Muscle of leg (tissue), 16 donors: ENCODE measurements at places on chromosomes 2 and 18. TPM values are rescaled to one million over a fixed set of nuclear protein-coding genes. Genes with fewer than 3 reads are reported as not detected.

Gene DSG2
- 8.6 TPM for polyA plus RNA-seq

GRCh38 chr18:74803117-74803516 lies 205.4 kb downstream of the ZNF407 start:
- no peak for DNase-seq

- no peak for DNase-seq
Observed at GRCh38 chr2:46411245-46411641, 68.1 kb upstream of the TMEM247 start.

- DNase-seq: no peak
Observed at GRCh38 chr2:224870341-224870740, 154.2 kb upstream of the CCDC195 start.

- no peak for DNase-seq
Observed at GRCh38 chr2:56040834-56041233, 117.3 kb upstream of the EFEMP1 start.

- DNase-seq: peak; percentile 1
Observed at GRCh38 chr2:116717832-116718231, 1096.7 kb upstream of the DDX18 start.

GRCh38 chr2:224449212-224450147 lies 47.6 kb upstream of the FAM124B start:
- peak; percentile 41 for DNase-seq

DNA sequence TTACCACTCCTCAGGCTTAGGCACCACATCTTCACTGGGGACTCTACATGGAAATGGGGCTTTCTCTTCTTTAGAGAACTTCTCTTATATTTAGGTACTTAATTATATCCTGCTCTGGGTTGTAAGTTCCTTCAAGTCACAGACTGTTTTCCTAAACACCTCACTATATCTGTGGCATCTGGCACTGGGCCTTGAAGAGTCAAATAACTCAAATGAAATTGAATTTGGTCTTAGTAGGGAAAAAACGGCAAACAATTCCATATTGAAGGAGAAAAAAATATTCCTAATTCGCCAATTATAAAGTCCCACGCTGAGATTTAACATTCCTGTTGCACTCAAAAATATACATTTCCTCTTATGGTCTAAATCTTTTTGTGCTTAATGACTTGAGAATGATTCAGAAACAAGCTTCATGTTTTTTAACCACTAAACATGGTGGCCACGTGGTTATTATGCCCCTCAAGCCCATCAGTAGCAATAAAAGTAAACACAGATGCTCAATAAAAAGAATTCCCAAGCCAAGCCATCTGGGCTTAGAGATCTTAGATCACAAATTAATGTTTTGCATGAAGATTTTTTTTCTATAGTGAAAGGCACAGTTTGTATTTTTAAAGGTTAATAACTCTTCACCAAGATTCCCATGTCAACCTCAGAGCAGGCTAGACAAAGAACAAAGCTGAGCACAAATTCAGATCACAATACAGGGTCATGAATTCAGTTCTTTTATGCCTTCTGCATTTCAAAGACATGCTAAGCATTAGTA lies 105.5 kb upstream of the SYT4 start:
- no peak for DNase-seq

DNA sequence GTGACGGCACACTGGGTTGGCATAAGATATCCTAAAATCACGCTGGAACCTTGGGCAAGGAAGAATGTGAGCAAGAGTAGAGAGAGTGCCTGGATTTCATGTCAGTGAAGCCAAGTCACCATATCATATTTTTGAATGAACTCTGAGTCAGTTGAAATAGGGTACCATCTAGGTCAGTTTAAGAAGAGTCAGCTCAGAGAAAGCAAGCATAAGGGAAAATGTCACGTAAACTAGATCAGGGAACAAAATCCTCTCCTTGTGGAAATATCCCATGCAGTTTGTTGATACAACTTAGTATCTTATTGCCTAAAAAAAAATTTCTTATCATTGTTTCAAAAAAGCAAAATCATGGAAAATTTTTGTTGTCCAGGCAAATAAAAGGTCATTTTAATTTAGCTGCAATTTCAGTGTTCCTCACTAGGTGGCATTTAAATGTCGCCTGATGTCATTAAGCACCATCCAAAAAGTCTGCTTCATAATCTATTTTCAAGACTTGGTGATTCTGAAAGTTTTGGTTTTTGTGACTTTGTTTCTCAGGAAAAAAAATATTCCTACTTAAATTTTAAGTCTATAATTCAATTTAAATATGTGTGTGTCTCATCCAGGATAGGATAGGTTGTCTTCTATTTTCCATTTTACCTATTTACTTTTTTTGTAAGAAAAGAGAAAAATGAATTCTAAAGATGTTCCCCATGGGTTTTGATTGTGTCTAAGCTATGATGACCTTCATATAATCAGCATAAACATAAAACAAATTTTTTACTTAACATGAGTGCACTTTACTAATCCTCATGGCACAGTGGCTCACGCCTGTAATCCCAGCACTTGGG lies 19.6 kb downstream of the RSAD2 start:
- DNase-seq: peak; percentile 84

DNA sequence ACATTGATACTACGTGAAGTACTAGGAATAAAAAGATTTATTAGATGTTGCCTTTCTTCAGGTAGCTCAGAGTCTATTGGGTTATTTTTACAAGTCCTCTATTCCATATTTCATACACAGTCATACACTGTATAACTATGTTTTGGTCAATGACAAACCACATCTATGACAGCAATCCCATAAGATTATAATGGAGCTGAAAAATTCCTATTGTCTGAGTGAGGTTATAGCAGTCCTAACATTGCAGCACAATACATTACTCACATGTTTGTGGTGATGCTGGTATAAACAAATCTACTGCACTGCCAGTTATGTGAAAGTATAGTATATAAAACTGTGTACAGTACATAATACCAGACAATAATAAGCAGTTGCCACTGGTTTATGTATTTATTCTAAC lies 595.1 kb downstream of the MBD2 start:
- no peak for DNase-seq

Gene MYOM1
- 609 TPM for polyA plus RNA-seq

- DNase-seq: no peak
Observed at GRCh38 chr18:57276829-57277228, 75.5 kb upstream of the ST8SIA3 start.

DNA sequence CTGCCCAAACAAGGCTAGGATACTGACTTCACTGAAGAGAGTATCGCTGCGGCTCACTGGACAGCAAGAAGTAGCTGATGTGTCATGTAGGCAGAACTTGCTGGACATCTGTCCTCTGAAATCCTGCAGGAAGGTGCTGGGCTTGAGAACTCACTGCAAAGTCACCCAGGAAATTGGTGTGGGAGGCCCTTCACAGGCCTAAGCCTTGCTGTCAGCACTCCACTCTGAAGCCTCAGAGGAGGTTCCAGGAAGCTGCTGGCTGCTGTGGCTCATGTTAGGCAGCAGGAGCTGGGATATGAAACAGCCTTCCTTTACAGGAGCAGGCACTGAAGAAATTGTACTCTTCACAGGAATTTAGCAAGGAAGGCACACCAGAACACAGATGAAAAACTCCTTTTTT lies 88.3 kb upstream of the CCDC68 start:
- no peak for DNase-seq

Gene CD8A
- 0.15 TPM for polyA plus RNA-seq

DNA sequence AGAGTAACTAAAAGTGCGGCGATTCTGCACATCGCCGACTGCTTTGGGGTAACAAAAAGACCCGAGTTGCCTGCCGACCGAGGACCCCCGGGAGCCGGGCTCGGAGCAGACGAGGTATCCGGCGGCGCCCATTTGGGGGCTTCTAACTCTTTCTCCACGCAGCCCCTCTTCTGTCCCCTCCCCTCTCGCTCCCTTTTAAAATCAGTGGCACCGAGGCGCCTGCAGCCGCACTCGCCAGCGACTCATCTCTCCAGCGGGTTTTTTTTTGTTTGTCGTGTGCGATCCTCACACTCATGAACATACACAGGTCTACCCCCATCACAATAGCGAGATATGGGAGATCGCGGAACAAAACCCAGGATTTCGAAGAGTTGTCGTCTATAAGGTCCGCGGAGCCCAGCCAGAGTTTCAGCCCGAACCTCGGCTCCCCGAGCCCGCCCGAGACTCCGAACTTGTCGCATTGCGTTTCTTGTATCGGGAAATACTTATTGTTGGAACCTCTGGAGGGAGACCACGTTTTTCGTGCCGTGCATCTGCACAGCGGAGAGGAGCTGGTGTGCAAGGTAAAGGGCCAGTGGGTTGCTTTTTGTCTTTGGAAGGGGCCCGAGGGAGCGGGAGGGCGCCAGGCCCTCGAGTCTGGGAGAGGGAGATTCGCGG lies 1.4 kb downstream of the TRIB2 start:
- peak; percentile 67 for DNase-seq

DNA sequence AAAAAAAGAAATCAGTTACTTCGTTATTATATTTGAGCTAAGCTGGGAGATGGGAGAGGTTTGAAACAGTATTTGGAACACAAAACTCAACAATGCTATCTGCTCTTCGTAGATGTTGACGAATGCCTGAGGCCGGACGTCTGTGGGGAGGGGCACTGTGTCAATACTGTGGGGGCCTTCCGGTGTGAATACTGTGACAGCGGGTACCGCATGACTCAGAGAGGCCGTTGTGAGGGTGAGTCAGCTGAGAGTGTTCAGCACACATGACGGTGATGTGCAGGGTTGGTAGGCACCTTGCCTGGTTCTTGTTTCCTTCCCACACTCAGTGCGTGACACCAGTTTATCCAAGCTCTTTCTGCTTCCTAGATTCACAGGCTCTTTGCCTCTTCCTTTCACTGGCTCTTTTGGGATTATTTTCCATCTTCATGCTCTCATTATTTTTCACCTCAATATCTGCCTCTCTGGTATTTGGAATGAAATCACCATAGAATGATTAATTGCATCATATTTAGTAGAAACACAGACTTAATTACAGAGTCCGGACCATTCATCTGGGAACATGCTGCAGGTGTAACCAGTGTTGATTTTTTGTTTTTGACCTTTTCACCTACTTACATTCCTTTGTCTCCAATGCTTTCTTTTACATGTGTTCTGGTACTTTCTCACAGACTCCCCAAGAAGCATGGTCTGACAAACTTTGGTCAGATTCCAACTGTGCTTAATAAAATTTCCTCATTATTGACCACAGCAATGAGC lies 200.6 kb upstream of the RASGRP3 start:
- no peak for DNase-seq

GRCh38 chr18:9542924-9543323 lies 67.6 kb downstream of the RALBP1 start:
- no peak for DNase-seq

DNA sequence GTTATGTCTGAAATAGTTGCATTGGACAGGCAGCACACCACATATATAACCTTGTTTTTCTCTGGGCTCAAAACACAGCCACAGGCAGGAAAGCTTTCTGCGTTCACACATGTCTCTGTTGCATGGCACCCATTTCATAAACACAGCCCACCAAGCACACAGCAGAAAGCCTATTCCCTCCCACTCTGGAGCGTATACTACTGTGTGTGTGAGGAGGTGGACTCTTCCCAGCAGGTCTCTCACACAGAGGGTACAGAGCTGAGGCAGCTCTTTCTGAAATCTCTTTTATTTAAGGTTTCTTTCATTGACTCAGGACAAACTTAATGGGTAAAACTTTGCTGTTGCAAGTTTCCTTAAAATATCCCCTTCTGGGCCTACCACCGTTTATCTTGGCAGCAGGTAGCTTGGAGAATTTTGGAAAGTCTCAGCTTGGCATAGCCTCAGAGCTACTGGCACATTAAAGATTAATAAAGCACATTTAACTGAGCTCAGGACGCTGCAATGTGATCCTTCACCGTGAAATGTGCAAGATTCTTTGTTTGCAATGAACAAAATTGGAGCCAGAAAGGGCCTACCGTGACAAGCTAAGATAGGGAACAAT lies 105.1 kb upstream of the NCKAP5 start:
- peak; percentile 69 for DNase-seq

Gene RAMP1
- 44.4 TPM for polyA plus RNA-seq

DNA sequence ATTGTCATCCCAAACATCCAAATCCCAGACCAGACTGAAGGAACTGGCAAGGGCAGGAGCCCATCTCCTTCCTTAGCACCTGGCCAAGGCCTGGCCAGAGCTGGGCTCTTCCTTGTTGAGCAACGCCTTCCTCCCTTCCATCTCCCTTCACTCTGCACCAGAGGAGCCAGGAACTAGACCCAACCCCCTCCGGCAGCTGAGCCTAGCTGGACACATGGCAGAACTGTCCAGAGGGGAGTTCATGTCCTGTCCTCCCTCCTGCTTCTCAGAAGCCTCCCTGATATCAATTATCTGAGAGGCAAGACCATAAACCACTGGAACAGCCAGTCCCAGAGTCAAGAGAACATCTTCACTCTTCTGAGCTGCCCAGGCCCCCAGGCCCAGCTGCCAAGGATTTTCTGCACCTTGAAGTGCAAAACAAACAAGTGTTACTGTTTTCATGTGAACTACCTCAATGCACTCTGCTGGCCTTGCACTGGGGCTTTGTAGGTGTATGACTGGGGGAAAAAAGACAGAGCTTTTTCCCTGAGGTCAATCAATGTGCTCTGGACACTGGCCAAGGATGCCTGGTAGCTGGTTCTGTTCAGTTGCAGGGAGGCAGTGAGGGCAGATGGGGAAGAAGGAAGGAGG lies 107.6 kb upstream of the MSH6 start:
- DNase-seq: no peak

Gene CYBRD1
- 81.5 TPM for polyA plus RNA-seq

GRCh38 chr18:57445488-57446319 lies 10.5 kb downstream of the ONECUT2 start:
- DNase-seq: no peak

Gene YIPF4
- 37.5 TPM for polyA plus RNA-seq

- DNase-seq: no peak
Observed at GRCh38 chr2:74975016-74975415, 16.6 kb downstream of the POLE4 start.

DNA sequence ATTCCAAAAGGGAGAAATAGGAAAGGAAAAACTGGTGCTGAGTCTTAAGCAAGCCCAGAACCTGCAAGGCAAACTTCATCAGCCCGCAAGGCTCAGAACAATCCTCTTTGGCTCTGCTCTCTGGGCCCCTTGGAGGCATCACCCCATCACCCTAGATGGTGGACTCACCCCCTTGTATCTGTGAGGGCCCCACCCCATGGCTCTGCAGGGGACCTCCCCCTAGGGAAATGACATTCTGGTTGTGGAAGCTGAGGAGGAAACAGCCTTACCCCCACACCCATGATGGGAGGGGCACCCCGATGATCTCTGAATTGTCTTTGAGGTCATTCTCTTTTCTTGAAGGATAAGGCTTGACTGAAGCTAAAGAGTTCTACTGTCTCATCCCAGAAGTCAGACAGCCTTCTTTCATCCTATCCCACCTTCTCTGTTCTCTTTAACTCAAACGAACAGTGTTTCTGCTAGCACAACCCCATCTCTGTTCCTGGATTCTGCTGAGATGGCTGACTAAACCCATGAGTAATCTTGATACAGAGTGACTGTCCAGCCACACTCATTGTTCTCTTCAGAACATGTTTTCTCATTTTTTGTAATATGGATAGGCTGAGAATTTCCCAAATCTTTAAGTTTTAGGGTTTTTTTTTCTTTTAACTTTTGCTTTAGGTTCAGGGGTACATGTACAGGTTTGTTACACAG lies 492.1 kb upstream of the MYT1L start:
- DNase-seq: no peak

Gene SGPP2
- 1.3 TPM for polyA plus RNA-seq
